ENCODE measurements at places on chromosomes 5 and 9.

- no peak for DNase-seq
Observed at GRCh38 chr5:170630711-170631141, 126.9 kb downstream of the KCNIP1 start.

DNA sequence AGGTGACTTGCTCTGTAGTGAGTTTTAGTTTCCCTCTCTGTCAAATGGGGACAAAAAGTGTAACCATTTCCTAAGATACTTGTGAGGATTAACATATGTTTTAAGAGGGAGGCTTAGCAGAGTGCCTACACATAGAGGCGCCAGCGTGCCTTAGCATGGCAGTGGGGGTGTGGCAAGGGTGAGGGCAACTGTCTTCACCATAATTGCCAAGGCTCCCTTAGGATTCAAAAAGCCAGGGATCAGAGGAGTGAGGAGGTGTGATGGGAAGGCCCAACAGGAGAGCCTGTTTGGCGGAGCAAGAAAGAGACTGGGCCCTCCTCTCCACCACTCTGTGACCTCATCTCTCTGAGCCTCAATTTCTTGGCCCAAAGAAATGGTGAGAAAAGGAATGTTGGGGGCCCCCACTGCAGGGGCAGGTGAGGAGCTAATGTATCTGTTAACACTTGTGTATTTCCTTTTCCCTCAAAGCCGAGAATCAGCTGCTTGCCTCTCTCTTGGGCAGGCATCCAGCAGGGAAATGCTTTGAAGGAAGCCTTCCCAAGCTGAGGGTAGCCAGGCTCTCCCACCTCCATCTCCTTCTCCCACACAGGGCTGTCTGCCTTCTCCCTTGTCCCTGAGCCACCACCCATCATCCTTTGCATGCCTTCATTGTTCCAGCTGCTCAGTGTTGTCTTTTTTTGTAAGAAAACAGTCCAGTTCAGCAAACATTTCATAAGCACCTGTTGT, 76.0 kb downstream of the DAB2IP start:
- DNase-seq = peak; percentile 67

DNA sequence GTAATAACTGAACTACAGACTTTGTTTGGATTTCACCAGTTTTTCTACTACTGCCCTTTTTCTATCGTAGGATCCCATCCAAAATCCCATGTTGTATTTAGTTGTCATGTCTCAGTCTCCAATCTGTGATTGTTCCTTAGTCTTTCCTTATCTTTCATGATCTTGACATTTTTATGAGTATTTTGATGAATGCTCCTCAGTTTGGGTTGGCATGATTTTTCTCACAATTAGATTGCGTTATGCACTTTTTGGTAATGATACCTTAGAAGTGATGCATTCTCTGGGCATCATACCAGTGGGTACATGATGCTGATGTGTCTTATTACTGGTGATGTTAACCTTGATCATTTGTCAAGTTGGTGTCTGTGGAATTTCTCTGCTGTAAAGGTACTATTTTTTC, 5.7 kb downstream of the SLC22A4 start:
- DNase-seq = no peak

DNA sequence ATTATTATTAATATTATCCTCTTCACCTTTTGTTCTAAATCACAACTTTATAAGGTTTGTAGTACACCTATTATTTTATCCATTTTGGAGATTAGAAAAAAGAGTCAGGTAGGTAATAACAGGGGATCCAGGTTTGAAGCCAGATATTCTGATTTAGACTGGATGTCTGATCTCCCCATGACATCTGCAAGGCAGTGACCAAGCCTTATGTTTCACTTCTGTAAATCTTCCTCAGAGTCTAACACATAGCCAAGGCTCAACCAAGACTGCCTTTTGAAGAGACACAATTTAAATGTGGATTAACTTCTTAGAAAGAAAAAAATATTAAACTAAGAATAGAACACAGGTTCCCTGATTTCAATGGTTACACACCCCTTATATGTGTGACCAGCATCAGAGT, 44.2 kb downstream of the CETN3 start:
- DNase-seq = no peak

GRCh38 chr9:120868339-120868675, 8.7 kb downstream of the PHF19 start:
- no peak for DNase-seq

DNA sequence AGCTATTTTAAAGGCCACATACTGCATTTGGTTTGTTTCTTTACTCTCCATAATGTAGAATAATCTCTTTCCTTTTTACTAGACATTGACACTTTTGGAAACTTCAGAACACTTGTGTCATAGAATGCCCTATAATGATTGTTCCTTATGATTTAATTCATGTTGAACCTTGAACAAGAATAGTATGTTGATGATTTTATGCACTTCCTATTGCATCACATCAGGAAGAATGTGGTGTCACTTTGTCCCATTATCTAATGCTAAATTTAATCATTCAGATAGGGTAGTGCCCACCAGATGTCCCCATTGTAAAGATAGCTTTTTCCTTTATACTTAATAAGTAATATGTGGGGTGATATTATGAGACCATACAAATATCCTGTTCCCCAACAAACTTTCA, 19.4 kb upstream of the DEPDC1B start:
- no peak for DNase-seq

GRCh38 chr9:129273136-129273895, 95.3 kb upstream of the IER5L start:
- no peak for DNase-seq

- peak; percentile 54 for DNase-seq
Observed at GRCh38 chr9:72839085-72839484, 113.8 kb downstream of the ALDH1A1 start.

DNA sequence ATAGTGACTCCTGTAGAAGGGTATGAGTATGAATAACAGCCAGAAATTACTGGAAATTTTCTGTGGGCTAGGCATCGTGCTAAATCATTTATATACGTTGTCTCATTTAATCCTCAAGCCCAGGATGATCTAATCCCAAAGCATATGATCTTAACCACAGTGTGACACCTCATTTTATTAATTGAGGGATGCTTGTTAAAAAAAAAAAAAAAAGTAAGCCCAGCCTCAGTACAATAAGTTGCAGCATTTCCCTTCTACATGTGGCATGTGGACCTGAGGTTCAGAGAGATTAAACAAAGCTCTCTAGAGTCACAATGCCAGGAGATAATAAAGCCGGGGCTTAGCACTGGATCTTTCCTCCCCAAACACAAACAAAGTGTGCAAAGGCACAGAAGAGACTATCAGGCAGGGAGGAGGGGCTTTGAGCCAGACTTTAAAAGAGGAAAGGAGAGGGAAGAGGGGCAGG, 49.5 kb downstream of the KLF4 start:
- peak; percentile 45 for DNase-seq

- no peak for DNase-seq
Observed at GRCh38 chr9:87703636-87704276, 22.2 kb upstream of the CTSL start.

DNA sequence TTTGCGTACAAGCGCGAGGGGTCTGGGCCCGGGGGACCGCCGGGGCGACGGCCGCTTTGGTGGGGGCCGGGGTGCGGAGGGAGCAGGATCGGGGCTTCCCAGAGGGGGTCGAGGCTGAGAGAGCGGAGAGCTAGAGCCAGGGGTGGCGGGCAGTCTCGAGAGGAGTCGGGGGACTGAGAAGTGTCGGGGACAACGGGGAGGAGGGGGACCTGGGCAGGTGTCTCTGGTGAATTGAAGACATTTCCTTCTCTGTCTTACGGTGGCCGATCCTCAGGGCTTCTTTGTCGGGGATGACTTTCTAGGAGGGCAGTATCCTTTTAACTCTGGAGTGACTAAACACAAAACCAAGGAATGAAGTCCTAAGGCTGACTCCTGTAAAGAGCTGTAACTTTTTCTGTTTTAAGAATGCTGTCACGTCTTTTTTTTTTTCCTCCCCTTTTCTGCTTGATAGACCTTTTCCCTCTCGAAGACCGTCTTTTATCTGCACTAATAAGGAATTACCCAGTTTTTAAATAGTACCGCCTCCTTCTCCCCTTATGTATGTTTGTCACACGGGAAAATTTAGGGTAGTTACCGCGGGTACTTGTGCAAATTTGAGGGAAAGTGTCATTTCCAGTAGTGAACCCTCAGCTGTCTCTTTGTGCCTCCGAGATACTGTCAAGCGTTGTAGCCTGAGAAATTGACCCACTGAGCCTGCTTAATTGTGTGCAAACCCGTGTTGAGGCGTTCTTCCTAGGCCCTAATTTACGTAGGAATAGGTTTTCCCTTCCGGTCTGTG, 822 bp downstream of the DENND4C start:
- DNase-seq = peak; percentile 15

DNA sequence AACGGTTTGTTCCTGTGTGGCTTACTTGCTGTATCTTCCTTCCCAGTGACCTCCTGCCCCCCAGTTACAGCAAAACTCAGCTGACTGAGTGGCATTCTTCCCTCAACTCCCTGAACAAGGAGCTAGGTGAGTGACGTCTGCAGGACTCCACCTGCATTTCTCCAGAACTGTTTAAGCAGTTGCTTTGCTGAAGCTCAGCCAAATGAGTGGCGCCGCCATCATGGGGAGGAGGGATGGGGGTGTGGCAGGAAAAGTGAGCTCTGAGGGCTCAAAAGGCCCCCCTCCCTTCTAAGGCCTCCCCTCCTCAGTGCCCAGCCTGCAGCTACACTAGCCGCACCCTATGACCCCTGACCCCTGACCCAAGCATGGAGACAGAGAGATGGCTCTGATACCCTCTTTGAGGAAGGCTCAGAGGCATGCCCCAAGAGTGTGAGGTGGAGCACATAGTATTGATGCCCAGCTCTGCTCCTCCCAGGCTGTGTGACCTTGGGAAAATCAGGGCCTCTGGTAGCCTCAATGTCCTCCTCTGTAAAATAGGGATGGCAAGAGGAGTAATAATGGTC, 12.7 kb downstream of the CCDC180 start:
- DNase-seq = no peak

DNA sequence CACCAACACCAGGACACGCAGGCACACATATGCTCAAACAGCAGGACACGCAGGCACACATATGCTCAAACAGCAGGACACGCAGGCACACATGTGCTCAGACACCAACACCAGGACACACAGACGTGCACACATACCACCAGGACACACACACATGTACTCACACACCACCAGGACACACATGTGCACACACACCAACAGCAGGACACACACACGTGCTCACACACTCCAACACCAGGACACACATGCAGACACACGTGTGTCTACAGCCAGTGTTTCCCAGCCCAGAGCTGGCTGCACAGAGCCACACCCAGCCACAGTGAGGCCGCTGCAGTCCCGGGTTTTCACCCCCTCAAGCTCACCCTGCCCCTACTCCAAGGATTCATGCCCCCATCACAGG, 25.0 kb upstream of the SLC12A7 start:
- no peak for DNase-seq

- peak; percentile 31 for DNase-seq
Observed at GRCh38 chr5:81825237-81825636, 74.3 kb upstream of the SSBP2 start.

- no peak for DNase-seq
Observed at GRCh38 chr5:999032-999501, 9.5 kb upstream of the NKD2 start.

Measured in muscle of back (tissue), 13 donors.